ENCODE measurements at places on chromosomes 6 and 20.

- DNase-seq: no peak
Measured at GRCh38 chr6:3509336-3509735, 52.5 kb upstream of the SLC22A23 start.

DNA sequence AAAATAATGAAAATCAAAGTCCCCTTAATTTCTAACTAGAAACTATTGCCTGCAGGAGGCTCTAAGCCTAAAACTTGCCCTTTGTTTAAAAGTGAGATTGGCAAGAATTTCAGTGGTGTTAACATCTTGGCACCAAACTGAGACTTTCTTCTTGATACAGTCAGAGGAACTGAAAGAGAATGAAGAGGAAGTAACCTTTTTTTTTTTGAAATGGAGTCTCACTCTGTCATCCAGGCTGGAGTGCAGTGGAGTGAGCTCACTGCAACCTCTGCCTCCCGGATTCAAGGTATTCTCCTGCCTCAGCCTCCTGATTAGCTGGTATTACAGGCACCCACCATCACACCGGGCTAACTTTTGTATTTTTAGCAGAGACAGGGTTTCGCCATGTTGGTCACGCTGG is 3.6 kb downstream of the DOP1A start:
- no peak for DNase-seq

GRCh38 chr6:118188561-118188960 is 281.5 kb downstream of the SLC35F1 start:
- no peak for DNase-seq

GRCh38 chr6:3281631-3282475 is 23.1 kb downstream of the PSMG4 start:
- no peak for DNase-seq

GRCh38 chr6:91376686-91377085 is 789.8 kb upstream of the MAP3K7 start:
- DNase-seq: no peak

Data from stimulated activated CD4-positive, alpha-beta T cell treated with anti-CD3 and anti-CD28 coated beads, TNF-alpha, amount 100 ng/mL, for 24 hours (primary cell).